ENCODE measurements at places on chromosomes 12 and 14. TPM values are rescaled to one million over a fixed set of nuclear protein-coding genes. Genes with fewer than 3 reads are reported as not detected.

DNA sequence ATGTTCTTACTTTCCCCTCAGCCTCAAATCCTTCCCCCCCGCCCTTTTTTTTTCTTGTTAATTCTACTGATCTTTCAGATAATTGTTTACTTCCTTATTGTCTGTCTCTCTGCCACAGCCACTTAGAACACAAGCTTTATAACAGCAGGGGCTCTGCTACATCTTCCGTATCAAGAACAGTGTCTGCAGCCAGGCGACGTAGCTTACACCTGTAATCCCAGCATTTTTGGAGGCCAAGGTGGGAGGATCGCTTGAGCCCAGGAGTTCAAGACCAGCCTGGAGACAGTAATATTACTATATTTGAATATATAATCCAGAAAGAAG lies 5.4 kb downstream of the SOS2 start:
- DNase-seq, result no peak

DNA sequence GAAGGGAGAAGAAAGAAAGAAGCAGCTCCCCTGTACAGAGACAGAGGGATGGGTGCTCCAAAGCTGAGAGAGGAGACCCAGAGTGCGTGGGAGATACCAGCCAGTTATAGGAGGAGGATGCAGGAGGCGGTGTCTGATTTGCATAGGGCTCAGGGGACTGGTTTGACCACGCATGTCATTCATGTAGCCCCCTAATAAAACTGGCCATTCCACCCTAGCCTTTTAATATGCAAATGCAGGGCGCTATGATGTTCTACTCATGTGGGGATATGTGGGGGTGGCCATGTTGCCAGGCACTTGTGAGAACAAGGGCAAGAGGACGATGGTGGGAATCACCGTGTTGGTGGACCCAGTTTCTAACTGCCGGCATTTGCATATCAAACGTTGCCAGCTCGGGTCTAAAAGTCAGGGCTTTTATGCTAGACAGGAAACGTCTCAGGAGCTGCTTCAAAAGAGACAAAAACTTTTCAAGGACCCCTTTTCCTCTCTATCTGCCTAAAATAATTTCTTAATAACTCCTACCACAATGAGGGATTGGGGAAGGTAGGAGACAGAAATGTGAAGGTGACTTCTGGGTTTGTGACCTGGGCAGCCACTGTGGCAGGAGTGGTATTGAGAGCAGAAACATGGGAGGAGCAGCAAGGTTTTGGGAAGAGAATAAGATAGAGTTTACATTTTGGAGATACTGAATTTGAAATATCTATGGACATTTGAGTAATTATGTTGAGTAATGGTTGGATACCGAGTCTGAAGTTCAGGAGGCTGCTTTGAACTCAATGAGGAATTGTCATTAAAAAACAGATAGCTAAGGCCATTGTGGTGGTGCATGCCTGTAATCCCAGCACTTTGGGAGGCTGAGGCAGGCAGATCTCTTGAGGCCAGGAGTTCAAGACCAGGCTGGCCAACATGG lies 2.2 kb upstream of the ATXN3 start:
- DNase-seq, result peak; percentile 71

Gene ENTPD5
- total RNA-seq, result 20.8 TPM

- DNase-seq, result no peak
Observed at GRCh38 chr12:51848841-51849735, 570 bp upstream of the FIGNL2 start.

GRCh38 chr12:3090240-3091037 lies 13.3 kb downstream of the TSPAN9 start:
- DNase-seq, result no peak

DNA sequence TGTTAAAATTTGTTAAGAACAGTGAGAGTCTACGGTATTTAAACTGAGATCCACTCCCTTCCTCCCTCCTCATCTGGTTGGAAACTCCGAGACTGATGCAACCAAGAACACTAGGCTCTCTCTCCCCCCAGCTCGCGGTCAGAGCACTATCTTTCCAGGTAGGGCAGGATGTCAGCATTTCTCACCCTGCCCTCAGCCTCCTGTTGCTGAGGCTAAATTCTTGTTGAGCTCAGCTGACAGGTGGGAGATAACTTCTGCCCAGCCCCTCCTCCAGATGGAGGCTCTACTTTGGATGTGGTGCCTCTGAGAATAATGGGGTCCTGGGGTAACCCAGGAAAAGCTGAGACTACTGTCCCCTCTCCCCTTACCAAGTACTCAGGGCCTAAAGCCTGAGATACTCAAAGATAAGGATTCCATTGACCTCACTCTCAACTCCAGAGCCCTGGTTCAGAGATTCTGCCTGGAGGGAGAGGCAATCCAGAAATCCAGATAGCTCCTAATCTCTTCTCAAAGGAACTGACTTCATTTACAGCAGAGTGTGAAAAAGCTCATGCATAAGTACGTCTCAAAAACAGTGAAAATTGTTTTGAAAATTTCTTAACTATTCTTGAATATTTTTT lies 110.1 kb downstream of the EML5 start:
- DNase-seq, result no peak

Gene ZFHX2
- 1.8 TPM for total RNA-seq

Gene MFAP5
- total RNA-seq, result not detected

Gene RFX4
- total RNA-seq, result not detected

DNA sequence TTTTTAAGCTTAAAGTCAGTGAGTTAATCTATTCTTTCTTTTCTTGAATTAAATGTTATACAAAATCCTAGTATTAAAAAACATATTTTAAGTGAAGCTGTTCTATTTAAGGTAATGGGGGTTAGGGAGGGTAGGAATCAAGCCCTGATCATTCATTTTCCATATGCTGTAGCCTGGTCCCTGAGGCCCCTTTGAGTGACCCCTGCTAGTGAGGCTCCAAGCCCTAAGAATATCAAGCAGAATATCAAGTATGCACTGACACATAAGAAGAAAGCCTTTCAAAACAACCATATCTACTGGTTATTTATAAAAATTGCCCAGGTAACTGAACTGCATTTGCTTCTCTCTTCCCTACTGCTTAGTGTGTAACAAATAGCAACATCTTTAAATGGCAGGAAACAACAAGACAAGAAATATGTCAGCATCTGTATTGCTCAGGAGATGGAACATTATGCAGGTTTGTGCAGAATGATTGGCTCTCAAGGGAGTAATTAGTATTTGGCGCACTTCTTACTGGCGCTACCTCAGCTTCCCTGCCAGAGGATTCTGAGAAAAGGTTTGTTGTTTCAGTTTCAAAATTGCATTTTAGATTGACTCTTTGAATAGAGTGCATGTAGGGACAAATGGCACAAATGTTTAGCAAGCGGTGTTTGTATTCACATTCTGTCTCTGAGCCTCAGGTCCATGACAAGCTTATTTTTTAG lies 223.0 kb downstream of the DUSP6 start:
- no peak for DNase-seq

DNA sequence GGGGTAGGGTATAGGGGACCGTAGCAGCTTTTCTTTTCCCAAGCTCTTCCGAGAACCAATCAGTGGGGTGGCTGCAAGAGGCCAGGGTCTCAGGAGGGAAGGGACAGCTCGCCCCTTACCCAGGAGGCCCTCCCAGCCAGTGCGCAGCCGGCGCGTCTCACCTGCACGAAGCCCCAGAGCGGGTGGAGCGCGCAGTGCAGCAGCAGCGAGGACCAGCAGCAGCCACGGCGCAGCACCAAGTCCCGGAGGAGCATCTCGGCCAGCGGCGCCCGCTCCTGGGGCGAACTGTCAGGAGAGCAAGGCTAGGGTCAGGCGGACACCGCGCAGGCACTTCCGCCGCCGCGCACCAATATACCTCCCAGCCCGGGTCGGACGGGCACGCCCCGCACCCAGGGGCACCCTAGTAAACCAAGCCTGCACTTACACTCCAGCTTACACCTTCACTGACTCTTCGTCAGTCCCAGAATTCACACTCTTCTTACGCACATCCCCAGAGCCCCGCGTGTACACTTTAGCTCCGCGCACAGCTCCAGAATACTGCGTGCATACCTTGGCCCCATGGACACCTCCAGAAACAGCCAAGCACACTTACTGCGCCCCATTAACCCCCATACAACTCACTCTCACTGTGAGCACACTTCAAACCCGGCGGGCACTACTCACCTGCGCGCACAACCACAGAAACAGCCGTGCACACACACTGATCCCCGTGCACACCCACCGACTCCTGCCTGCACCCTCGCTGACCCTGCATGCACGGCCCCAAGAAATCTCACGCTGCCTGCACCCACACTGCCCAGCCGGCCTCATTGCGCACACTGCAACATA lies 606 bp downstream of the PRIMA1 start:
- DNase-seq, result no peak

Gene KRT84
- total RNA-seq, result not detected

DNA sequence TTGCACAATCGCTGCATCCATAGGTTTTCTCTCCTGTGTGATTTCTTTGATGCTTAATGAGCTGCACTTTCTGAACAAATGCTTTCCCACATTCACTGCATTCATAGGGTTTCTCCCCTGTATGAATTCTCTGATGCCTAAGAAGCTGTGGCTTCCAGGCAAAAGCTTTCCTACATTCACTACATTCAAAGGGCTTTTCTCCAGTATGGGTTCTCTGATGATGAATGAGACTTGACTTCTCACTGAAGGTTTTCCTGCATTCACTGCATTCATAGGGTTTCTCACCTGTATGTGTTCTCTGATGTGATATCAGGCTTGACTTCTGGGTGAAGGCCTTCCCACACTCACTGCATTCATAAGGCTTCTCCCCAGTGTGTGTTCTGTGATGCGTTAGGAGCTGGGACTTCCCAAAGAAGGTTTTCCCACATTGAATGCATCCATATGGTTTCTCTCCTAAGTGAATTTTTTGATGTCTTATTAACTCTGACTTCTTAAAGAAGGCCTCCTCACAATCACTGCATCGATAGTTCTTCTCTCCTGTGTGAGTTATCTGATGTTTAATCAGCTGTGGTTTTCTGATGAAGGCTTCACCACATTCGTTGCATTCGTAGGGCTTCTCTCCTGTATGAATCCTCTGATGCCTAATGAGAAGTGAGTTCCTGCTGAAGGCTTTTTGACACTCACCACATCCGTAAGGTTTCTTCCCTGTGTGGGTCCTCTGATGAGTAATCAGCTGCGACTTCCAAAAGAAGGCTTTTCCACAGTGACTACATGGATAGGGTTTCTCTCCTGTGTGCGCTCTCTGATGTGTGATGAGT lies 30.3 kb downstream of the ZNF605 start:
- DNase-seq, result no peak

DNA sequence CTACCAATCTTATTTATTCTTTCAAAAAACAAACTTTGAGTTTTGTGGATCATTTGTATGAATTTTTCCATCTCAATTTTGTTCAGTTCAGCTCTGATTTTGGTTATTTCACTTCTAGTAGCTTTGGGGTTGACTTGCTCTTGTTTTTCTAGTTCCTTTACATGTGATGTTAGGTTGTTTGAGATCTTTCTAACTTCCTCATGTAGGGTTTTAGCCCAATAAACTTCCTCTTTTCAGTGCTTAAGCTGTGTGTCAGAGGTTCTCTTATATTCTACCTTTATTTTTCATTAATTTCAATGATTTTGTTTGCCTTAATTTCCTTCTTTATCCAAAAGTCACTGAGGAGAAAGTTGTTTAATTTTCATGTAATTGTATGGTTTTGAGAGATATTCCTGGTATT lies 860.4 kb upstream of the FBXO33 start:
- peak; percentile 70 for DNase-seq

DNA sequence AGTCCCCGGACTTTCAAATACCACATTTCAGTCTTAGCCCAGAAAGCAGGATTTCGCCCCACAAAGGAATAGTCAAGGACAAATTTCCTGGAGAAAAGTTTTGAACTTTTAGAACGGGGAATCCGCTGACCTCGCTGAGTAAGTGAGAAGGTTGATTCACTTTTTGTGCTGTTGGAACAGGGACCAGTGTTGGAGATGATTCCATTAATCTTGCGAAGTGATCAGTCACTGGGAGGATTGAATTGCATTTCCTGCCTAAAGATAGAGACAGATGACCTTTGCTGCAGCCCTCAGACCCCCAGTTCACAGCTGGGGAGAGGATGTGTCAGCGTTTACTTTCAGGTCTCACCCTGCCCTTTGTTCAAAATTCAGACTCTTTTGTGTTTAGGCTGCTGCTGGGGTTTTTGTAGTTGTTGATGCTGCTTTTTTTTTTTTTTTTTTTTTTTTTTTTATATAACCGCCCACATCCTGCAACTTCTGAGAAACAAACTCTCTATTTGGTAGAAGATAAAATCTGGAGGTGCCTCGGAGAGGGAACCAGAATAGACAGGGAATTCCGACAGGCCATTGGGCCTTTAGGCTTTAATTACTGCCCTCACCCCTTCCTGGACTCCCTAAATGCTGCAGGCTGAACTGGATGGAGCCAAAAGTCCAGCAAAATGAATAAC lies 9.8 kb upstream of the KDM2B start:
- peak; percentile 76 for DNase-seq

GRCh38 chr12:11804130-11804529 lies 154.7 kb downstream of the ETV6 start:
- DNase-seq, result no peak

Gene FAM90A1
- not detected for total RNA-seq

Gene C12orf54
- not detected for total RNA-seq

Gene SERPINA10
- not detected for total RNA-seq

Gene PTPRR
- not detected for total RNA-seq
